Stimulated activated CD8-positive, alpha-beta memory T cell treated with anti-CD3 and anti-CD28 coated beads, Interleukin-7, amount 100 ng/mL, for 1 hour (primary cell): ENCODE measurements at places on chromosomes 3 and 15.

DNA sequence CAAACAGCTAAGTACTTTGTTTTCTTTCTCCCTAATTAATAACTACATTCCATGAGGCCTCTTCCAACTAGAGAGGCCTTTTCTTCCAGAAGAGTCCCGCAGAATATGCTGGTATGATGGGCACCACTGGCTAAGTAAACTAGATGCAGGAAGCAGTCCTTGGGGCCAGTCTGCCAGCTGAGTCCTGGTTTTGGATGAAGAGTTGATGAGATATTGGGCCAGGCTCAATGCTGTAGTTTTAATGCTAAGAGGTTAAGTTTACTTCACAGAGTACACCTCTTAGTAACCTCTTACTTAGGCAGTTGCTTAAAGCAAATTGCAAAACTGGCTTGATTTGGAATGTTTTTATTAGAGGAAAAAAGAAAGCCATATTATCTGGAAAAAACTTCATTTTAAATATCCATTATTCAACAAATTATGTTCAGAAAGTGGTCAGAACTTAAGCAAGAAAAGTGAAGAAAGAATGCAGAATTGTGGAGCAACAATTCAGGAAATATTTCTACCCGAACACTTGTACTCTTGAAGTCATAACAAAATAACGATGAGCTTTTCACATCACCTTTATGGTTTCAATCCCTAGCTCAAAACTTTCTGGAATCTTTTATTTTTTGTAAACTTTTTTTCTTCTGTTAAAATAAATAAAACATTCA is 178.4 kb upstream of the CDIN1 start:
- no peak for DNase-seq

DNA sequence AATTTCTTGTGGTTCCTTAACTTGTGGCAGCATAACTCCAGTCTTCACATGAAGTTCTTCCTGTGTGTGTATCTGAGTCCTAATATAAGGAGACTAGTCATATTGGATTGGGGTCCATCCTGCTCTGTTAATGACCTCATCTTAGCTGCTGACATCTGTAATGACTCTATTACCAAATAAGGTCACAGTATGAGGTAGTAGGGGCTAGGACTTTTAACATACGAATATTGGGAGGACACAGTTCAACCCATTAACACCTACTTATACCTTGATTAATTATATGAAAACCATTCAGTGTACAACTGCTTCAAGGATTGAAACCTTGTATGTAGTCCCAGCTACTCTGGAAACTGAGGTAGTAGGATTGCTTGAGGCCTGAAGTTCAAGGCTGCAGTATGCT is 43.9 kb downstream of the OIP5 start:
- DNase-seq, result no peak

- DNase-seq, result no peak
These were observed 22.5 kb upstream of the NPTN start for GRCh38 chr15:73655724-73656123.

GRCh38 chr3:52880474-52880873 is 16.9 kb downstream of the STIMATE start:
- no peak for DNase-seq

DNA sequence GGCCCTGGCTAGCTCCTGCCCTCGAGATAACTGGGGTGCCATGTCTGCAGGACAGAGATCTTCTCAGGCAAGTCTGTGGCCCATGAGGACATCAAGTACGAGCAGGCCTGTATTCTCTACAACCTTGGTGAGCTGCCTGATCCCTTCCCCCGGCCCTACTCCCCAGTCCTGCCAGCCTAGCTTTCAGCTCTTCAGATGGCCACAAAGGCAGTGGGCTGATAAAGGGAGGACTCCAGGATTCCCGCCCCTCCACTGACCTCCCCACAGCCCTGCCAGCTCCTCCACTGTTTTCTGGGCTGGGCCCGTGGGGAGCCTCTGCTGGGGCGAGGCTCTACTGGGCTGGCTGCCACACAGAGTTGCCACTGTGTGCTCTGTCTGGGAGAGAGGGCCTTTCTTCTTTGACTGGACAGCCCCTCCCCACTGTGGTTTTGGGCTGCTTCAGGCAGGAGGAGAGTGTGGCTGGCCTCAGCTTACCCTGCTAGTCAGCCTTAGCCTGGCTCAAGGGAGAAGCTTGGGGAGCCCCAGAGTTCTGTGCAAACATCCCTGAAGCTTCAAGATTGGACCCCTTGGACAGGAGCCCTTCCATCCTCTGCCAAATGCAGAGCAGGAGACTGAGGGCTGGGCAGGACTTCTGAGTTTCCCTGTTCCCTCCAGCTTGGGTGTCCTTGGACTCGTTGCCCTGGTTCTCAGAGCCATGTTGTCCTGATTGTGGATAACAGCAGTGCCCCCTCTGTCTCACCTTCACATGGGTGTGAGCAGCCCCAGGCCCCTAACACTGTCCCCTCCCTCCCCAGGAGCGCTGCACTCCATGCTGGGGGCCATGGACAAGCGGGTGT is 24.4 kb downstream of the PTPN23 start:
- DNase-seq, result no peak

- DNase-seq, result no peak
These were observed 85.7 kb downstream of the C3orf70 start for GRCh38 chr3:185067173-185067572.

DNA sequence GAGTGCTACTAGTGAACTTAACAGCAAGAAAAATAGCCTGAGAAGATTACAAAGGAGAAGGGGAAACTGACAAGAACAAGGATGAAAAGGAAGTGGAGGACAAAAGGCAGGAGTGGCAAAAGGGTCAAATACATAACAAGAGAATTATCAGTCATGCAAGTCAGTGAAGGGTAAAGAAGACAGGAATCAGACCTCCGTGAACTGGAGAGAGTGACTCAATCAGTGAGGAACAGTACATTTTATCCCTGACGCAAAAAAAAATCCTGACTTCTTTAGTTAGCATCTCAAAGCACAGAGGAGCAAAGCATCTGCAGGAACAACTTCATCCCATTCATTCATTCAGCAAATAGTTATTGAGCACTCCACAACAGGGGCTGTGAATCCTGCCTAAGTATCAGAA is 97.8 kb downstream of the SST start:
- DNase-seq, result no peak

- DNase-seq, result no peak
These were observed 461.9 kb upstream of the ONECUT1 start for GRCh38 chr15:53251996-53252395.

DNA sequence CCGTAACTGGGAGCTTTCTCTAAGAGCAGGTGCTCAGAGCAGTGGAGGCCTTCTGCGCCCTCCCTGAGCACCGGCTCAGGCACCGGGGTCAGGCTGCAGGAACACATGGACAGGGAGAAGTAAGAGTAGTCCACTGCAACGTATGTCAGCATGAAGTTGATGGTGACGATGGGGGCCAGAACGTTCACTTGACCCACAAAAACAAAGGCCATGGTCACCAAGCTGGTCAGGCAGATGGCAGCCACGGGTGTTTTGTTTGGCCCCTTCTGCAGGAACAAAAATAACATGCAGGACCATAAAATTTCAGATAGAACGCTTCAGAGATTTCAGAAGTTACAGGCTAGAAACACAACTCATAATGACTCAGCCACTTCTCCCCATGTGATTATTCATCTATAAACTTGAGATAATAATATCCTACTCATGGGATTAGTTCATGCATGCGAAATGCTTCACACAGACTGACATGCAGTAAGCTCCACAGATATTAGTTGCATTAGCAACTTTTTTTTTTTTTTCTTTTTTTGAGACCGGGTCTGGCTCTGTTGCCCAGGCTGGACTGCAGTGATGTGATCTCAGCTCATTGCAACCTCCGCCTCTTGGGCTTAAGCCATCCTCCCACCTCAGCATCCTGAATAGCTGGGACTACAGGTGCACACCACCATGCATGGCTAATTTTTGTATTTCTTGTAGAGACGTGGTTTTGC is 52.2 kb upstream of the HEG1 start:
- DNase-seq, result no peak

GRCh38 chr3:114584734-114585371 is 291.0 kb downstream of the TIGIT start:
- DNase-seq, result no peak

GRCh38 chr3:4776980-4777581 is 202.2 kb upstream of the BHLHE40 start:
- no peak for DNase-seq
